ENCODE measurements at places on chromosomes 3 and 15. TPM values are rescaled to one million over a fixed set of nuclear protein-coding genes. Genes with fewer than 3 reads are reported as not detected.

Gene PLSCR2
- not detected for total RNA-seq

Gene LAMB2
- 141 TPM for total RNA-seq

Gene KLHL40
- total RNA-seq: not detected

Gene CEP63
- total RNA-seq: 17.7 TPM

Gene SMCO1
- total RNA-seq: not detected

Gene ECE2
- total RNA-seq: not detected

Gene LMCD1
- total RNA-seq: 7.0 TPM

Gene ZPLD1
- not detected for total RNA-seq

Gene CCR1
- 3.3 TPM for total RNA-seq

Gene FMN1
- 59.4 TPM for total RNA-seq

Gene BUB1B
- total RNA-seq: 7.1 TPM

Gene GOLGA6D
- not detected for total RNA-seq

Gene SELENOS
- total RNA-seq: 122 TPM

Gene NCKIPSD
- 74.6 TPM for total RNA-seq

Gene PGBD4
- 1.5 TPM for total RNA-seq

- no peak overlapping the region for H3K27ac ChIP-seq
- H3K4me3 ChIP-seq: no peak overlapping the region
- no peaks in the 10 kb centered on the region for H3K36me3 ChIP-seq
- H3K4me1 ChIP-seq: no peaks in the 10 kb centered on the region
Observed at GRCh38 chr3:162348912-162349311, 852.3 kb downstream of the OTOL1 start.

DNA sequence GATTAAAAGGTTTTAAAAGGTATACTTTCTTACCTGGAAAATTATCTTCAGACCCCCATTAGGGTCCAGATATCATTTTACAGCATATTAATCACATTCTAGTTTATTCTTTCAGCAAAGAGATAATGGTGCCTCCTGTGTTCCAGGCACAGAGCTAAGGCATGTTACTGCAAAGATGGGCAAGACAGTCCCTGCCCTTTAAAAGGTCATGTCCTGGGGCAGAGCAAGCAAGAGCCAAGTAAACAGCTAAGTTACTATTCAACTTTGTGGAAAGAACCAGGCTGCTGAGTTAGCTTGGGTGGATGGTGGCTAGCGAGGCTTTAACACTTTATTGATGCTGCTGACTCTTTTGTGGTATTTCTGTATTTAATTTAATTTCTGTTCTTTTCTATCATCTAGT is 75.0 kb downstream of the LRRC28 start:
- no peak overlapping the region for H3K27ac ChIP-seq
- no peaks in the 10 kb centered on the region for H3K36me3 ChIP-seq
- no peak for DNase-seq
- H3K4me1 ChIP-seq: no peaks in the 10 kb centered on the region

DNA sequence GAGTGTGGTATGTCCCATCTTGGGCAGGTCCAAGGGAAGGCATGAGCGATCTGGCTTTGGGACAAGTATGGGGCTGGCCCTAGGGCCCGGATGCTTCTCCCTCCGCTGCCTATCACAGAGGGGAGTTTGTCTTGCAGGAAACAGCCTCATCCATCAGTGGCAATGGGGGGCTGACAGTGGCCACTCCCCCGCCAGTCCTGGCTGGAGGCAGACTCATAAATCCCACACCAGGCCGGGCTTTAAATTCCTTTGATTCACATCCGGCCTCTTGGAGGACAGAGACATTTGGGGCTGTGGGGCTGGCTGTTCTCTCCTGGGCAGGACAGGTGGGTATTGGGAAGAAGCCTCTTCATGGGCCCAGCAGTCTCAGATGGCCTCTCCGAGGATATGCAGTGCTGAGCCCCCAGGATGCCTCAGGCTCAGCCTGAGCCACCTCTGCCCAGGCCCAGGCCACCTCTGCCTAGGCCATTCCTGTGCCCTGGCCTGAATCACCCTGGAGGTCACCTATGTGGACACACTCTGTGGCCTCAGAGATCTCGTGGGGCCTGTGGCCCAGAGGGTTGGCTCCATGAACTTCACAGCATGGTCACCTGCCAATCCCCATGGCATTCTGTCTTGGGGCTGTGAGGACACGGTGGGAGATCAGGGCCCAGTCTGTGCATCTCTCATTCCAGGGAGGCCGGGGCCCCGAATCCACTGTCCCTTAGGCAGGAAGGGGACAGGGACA is 84.2 kb upstream of the GOLGA6L4 start:
- no peaks in the 10 kb centered on the region for H3K4me1 ChIP-seq
- no peak for DNase-seq
- H3K36me3 ChIP-seq: no peaks in the 10 kb centered on the region
- no peaks in the 10 kb centered on the region for H3K27me3 ChIP-seq

DNA sequence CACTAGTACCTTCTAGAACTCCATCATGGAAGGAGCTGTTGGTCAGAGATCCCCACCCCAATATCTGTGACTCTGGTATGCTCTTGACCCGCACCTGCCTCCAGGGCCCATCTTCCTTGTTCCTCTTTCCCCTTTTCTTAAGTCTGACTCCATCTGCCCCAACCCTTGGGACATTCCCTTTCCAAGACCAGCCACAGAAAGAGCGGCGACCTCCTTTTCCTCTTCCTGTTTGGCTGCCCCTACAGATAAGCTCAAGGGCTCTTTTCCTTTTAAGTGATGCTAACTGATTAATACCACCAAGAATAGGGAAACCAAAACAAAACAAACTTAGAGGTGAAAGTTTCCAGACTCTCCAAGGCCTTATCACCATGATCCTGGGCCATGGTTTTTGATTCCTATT is 21.9 kb upstream of the ATP8B4 start:
- no peaks in the 10 kb centered on the region for H3K36me3 ChIP-seq
- H3K27ac ChIP-seq: no peak overlapping the region
- no peak for DNase-seq
- no peak overlapping the region for H3K4me3 ChIP-seq
- H3K4me1 ChIP-seq: no peaks in the 10 kb centered on the region

- DNase-seq: peak; percentile 65
- no peaks in the 10 kb centered on the region for H3K36me3 ChIP-seq
- H3K27me3 ChIP-seq: no peaks in the 10 kb centered on the region
- H3K27ac ChIP-seq: peak overlapping the region; percentile 98
- peaks cover 32% of the 10 kb centered on the region for H3K4me1 ChIP-seq
Observed at GRCh38 chr3:33441225-33441976, 1.2 kb upstream of the UBP1 start.

DNA sequence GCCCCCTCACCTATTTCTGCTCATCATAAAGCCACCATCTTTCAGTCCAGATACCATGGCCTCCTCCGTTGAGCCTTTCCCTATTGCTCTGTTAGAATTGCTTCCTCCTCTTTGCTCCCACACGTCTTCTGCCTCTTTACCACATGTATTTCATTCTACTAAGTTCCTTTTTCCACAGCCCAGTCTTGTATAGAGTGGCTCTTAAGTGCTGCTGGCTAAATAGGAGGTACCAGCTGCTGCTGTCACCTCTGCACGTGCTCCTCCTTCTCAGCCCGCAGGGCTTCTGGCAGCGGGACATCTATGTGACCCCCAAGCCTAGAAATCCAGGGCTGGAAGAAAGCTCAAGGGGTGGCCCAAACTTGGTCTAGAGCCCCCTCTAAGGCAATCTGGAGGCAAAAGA is 38.8 kb upstream of the PLXND1 start:
- no peaks in the 10 kb centered on the region for H3K36me3 ChIP-seq
- H3K4me3 ChIP-seq: no peak overlapping the region
- DNase-seq: no peak
- no peaks in the 10 kb centered on the region for H3K4me1 ChIP-seq

DNA sequence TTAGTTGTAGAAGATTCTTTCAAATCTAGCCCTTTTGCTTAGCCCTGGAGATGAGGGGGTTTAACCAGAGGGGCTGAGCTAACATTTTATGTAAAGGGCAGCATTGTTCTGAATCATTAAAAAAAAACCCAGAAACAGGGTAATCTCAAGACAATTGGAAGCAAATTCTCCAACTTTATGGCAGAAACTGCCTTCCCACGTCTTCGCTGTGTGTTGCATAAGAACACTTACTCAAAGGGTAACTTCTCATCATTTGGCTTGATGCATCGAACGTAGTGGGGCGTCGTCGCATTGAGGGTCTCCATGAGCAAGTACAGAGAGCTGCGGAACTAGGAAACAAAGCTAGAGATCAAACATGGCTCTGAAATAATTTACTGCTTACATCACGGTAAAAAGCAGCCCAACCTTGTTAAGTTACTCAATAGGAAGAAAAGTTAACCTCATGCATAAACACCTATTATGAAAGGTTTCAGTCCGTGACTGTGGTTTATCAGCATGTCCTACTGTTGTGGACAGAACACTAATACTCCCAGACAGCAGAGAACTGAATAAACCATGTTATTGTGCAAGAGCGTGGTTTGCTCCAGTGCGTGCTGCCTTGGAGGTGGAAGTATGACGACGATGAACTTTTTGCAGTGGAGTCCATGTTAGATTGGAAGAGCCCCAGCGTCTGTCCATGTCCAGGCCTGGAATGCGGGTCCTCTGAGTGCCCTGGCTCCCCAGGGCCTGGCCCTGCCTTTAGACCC is 48.7 kb downstream of the MYO5C start:
- H3K4me1 ChIP-seq: no peaks in the 10 kb centered on the region
- H3K27ac ChIP-seq: no peak overlapping the region
- no peak for DNase-seq
- no peaks in the 10 kb centered on the region for H3K36me3 ChIP-seq
- H3K4me3 ChIP-seq: no peak overlapping the region
- no peaks in the 10 kb centered on the region for H3K27me3 ChIP-seq

DNA sequence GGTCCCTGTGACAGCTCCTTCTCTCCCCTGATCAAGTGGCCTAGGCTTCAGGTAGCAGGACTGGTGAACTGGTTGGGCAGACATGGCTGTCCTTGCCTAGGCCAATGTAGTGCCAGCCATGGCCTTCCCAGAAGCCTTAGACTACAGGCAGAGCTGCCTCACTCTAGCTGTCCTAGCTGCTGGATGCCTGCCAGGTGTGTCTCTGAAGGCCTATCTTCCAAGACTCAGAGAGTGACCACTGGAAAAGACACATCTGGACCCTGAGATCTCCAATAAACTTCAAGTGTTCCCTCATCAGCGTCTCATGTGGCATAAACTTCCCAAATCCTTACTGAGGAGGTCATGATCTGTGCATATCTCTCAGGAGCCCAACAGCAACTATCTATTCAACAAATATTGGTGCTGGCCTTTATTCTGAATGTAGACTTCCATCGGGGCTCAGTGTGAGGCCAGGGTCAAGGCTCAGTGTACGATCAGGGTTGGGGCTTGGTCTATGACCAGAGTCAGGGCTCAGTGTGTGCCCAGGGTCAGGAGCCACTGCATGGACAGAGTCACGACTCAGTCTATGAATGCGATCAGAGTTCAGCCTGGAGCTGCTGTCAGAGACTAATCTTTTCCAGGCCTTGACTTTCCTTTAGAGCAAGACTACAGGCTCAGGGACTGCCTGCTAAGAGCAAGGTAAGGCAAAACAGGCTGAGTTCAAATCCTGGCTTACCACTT is 36.5 kb upstream of the INSYN1 start:
- no peaks in the 10 kb centered on the region for H3K4me1 ChIP-seq
- DNase-seq: no peak
- no peak overlapping the region for H3K4me3 ChIP-seq
- H3K36me3 ChIP-seq: no peaks in the 10 kb centered on the region
- no peaks in the 10 kb centered on the region for H3K27me3 ChIP-seq

DNA sequence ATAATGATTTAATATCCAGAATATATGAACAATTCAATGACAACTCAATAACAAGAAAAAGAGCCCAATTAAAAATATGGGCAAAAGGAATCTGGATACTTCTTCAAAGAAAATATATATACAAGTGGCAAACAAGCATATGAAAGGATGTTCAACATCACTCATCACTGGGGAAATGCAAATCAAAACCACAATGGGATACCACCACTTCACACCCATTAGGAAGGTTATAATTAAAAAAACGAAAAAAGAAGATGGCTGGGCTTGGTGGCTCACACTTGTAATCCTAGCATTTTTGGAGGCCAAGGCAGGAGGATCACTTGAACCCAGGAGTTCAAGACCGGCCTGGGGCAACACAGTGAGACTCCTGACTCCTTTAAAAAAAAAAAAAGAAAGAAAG is 4.1 kb downstream of the CCDC12 start:
- H3K27me3 ChIP-seq: no peaks in the 10 kb centered on the region
- no peak for DNase-seq
- peaks cover 83% of the 10 kb centered on the region for H3K4me1 ChIP-seq
- no peak overlapping the region for H3K27ac ChIP-seq
- no peak overlapping the region for H3K4me3 ChIP-seq
- no peaks in the 10 kb centered on the region for H3K36me3 ChIP-seq

GRCh38 chr15:86236356-86237110 is 156.9 kb downstream of the AGBL1 start:
- H3K36me3 ChIP-seq: no peaks in the 10 kb centered on the region
- no peak overlapping the region for H3K27ac ChIP-seq
- H3K4me3 ChIP-seq: no peak overlapping the region
- DNase-seq: no peak
- H3K27me3 ChIP-seq: peaks cover 21% of the 10 kb centered on the region

DNA sequence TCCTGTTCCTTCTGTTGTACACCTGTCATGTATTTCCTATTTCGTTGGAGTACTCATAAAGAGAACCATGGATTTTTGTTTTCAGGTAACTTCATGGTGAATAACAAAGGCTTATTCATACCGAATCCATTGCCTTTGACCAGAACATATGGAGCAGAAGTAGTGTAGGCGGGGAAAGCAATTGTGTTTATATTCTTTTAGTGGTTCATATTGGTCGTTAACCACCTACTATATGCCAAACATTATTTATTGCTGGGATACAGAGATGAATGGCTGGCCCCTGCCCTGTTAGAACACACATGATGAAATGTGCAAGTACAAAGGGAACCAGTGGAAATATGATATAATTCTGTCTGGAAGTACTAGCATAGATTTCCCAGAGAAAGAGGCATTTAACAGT is 9.8 kb downstream of the RPUSD2 start:
- peak overlapping the region; percentile 77 for H3K27ac ChIP-seq
- H3K4me3 ChIP-seq: no peak overlapping the region
- H3K4me1 ChIP-seq: peaks cover 5% of the 10 kb centered on the region
- no peak for DNase-seq
- H3K36me3 ChIP-seq: no peaks in the 10 kb centered on the region
- no peaks in the 10 kb centered on the region for H3K27me3 ChIP-seq

- H3K27ac ChIP-seq: no peak overlapping the region
- no peaks in the 10 kb centered on the region for H3K36me3 ChIP-seq
- no peak for DNase-seq
Observed at GRCh38 chr15:93253681-93254080, 164.7 kb upstream of the RGMA start.

DNA sequence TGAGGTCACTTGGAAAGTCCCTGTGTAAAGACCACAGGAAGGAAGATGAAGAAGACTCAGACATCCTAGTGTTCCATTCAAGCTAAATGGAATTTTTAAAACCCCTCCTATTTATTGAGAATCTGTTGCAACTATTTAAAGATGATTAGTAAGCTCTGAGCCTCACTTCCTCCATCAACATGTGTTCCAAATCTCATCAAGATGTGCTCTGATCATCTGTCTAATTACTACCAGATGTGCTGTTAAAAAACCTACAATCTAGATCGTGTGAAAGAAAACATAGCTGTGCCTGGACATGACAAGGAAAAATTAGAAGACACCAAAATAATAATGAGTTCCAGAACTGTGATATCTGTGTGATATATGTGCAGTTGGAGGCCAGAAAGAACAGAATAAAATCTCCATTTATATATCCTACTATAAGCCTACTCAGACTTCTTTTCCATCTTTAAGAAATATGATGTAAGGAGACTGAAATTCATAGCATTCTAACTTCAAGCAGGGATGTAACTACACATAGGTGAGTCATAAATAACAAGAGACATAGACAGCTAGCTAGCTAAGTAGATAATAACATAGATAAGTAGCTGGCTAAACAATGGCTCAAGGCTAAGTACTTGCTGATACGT is 7.8 kb downstream of the XPC start:
- no peaks in the 10 kb centered on the region for H3K4me1 ChIP-seq
- no peak overlapping the region for H3K27ac ChIP-seq

Data from transverse colon (tissue), 4 donors.